Epithelial cell of esophagus (primary cell): ENCODE measurements at places on chromosomes 16 and 17.

- DNase-seq: no peak
Measured at GRCh38 chr17:7612294-7612640, 2.4 kb downstream of the FXR2 start.

GRCh38 chr16:15509051-15509592 lies 74.7 kb downstream of the BMERB1 start:
- DNase-seq: no peak

DNA sequence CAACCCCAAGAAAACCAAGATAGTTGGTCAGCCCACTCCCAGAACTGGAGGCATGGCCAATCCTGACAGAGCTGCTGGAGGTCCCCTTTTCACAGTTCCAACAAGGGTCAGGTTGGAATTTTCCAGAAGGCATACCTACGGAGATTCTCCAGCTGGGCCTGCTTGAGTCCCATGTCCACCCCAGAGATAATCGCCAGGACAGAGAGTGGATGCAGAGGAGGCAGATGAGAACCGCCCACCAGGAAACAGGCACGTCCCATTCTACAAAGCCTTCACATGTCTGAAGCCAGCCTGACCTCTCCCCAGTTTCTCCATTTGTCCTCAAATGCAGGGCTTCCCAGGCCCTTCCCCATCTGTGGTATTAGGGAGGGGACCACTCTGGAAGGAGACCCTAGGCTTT lies 47.4 kb upstream of the SMURF2 start:
- no peak for DNase-seq

DNA sequence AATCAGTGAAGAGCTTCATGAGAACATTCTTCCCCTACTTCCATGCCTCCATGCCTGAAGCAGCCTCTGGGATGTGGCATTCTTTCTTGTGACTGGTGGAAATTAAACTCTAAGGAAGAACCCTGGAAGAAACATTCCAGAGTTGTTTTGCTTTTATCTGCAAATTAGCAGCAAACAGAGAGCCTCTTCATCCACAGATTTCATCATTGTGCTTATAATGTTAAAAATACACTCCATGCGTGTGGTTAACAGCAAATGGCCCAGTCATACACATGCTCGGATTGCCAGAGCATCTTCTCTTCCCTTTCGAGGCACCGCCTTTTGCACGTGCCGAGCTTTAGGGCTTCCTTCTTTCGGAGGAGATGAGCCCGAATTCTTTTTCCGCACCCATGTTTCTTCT lies 411.3 kb downstream of the SNX29 start:
- DNase-seq: no peak

- no peak for DNase-seq
Measured at GRCh38 chr17:71099003-71099714, 929.8 kb downstream of the KCNJ2 start.

DNA sequence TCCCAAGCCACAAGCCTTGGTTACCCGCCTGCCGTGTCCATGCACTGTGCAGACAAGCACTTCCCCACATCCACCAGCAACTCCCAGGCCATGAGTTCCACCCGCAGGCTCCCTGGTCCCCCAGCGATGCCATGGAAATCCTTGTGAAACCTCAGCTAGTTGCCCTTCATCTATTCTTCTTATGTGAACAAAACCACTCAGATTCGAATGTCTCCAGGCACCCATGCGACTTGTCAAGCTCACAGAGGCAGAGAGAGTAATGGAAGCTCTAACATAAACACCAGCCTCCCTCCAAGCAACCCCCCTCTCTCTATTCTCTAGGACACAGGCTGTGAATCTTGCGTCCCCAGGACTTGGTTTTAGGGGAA lies 182.6 kb downstream of the C16orf95 start:
- no peak for DNase-seq

GRCh38 chr17:68199837-68200688 lies 47.8 kb upstream of the AMZ2 start:
- DNase-seq: no peak

GRCh38 chr16:49781401-49781800 lies 74.5 kb downstream of the ZNF423 start:
- DNase-seq: no peak

DNA sequence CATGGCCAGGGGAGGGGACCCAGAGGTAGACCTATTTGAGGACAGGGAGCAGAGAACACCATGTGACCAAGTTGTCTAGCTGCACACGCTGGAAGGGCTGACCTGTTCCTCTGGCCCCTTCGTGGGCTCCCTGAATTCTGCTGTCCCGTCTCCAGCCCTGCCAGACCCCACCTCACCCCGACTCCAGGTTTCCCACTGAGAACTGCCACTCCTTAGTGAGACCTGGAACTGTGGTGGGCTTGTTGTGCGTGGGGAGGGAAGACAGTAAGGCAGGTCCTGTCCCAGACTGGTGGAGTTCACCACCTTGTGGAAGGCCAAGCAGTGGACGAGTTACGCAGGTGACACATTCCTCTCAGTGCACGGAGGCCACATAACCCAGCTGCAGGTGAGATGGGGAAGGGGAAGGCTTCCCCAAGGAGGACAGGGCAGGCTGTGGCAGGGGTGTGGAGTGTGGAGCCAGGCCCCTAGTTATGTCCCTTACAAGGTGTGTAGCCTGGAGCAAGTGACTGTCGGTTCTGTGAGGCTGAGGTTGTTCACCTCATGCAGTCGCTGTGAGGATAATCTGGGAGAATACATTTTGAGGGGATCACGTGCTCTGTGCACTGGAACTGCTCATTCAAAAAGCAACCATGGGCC lies 54.7 kb downstream of the USP22 start:
- DNase-seq: no peak

GRCh38 chr16:87860553-87861299 lies 8.6 kb downstream of the SLC7A5 start:
- DNase-seq: no peak

GRCh38 chr16:77297996-77298395 lies 98.8 kb downstream of the SYCE1L start:
- no peak for DNase-seq

- peak; percentile 82 for DNase-seq
Measured at GRCh38 chr16:56336071-56336688, 89.2 kb downstream of the AMFR start.

DNA sequence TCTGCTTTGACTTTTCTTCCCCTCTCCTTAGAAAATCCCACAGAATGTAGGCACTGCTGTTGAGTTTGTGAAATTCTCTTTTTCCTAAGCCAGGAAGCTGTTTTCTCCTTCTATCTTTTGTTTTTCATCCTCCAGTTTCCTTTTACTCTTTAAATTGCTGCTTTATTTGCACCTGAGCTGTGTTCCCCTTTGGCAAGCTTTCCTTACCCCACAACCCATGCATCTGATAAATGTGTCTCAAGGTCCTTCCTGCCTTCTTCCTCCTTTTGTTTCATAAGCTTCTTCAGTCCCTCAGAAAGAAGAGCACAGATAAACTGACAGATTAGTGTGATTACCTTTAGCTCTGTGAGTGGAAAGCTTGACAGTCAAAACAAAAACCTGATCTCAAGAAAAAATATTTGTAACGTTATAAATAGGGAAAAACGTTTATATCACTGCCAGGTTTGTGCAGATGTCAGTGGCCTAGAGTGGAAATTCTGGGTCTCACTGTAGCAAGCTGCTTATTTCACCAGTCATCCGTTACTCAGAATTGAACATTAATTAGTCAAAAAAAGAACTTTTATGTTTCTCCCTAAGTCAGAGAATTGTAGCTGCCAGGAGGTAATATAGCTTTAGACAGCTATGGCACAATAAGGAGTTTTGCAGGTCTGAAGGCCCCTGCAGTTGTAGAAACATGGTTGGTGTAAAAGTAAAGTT lies 23.6 kb downstream of the GSDMB start:
- no peak for DNase-seq

- no peak for DNase-seq
Measured at GRCh38 chr16:60225541-60225940, 1491.4 kb upstream of the GOT2 start.

GRCh38 chr17:30965686-30966085 lies 5.2 kb upstream of the RNF135 start:
- no peak for DNase-seq

- DNase-seq: no peak
Measured at GRCh38 chr16:67943256-67943618, 683 bp downstream of the LCAT start.

DNA sequence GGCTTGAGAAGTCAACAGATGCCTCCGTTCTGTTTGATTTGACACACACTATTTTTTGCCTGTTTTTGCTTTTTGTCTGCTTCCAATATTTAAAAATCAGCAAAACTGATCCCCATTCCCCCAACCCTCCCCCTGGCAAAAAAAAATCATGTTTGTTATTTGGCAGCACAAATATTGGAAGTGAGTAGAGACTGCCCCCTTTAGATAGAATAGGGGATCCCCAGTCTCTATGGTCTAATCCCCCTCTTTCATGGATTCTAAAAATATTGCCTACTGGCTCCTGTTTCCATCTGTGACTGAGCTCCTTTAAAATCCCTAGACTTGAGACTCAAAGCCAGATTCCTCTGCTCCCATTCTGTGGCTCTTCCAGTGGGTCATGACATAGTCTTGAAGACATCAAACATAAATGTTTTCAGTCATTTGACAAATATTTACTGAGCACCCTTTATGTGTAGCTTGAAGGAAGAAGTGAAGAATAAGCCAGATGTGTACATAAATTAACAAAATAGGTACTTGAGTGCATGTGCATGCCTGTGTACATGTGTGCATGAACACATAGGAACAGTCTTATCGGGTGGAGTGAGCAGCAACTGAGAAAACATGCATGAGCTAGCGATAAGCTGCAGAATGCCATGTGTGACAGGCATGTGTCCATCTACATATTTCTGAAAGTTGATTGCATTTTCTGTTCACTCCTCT lies 101.2 kb downstream of the SALL1 start:
- no peak for DNase-seq

- no peak for DNase-seq
Measured at GRCh38 chr17:37741341-37742115, 3.3 kb downstream of the HNF1B start.

GRCh38 chr17:1509290-1509881 lies 7.0 kb downstream of the INPP5K start:
- peak; percentile 25 for DNase-seq

- DNase-seq: no peak
Measured at GRCh38 chr17:79939755-79940458, 95.8 kb downstream of the TBC1D16 start.
